ENCODE measurements at places on chromosomes 7 and 10. TPM values are rescaled to one million over a fixed set of nuclear protein-coding genes. Genes with fewer than 3 reads are reported as not detected.

Gene LOXL4
- 7.5 TPM for total RNA-seq

Gene MSMB
- total RNA-seq = not detected

Gene MBL2
- total RNA-seq = not detected

Gene PLXNA4
- 46.1 TPM for total RNA-seq

Gene ZNF467
- 3.6 TPM for total RNA-seq

Gene ANAPC16
- total RNA-seq = 109 TPM

Gene CAMK2B
- total RNA-seq = 5.1 TPM

Gene CPA5
- total RNA-seq = not detected

Gene ERVW-1
- not detected for total RNA-seq
